SW480 (cell line): ENCODE measurements at places on chromosomes 6 and 20.

GRCh38 chr6:33620856-33621710, at the start of gene ITPR3:
Gene ITPR3, plus strand, starts transcription at chr6:33621322. Its CDS starts 281 bp downstream, at chr6:33621603.
- DNase-seq, result peak; percentile 71

DNA sequence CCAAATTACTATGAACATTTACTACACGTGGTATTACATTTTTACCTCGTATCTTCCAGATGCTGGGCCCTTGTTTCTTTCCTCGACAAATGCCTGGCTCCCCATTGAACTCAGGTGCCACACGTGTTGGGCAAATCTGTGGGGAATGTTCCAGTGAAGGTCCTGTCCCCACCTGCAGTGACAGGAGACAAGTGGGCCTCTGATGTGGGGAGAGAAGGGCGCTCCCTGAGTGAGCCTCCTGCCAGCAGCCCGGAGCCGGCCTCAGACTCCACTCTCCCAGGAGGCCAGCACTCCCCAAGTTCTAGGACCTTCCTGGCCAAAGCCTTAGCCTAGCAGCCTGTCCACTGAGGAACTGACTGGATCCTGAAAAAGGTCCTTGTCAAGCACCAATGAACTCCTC, 21.7 kb upstream of the SCML4 start:
- no peak for DNase-seq

- peak; percentile 83 for DNase-seq
These were observed 692.9 kb downstream of the QKI start for GRCh38 chr6:164107297-164107995.

DNA sequence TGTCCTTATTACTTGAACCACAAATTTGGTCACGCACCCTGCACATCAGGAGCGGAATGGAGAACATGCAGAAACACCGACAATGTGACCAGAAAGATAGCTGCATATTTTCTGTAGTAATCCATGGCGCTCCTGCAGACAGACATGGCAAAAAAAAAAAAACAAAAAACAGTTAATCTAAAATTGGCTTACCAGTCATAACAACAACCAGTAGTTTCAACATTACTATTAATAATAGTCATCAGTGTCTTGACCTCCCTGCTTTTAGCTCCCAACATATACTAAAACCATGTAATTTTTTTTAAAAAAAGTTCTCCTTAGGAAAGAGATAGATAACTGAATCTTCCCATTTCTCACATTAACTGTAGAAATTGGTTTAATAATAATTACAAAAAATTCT, 6.8 kb downstream of the CGA start:
- no peak for DNase-seq

DNA sequence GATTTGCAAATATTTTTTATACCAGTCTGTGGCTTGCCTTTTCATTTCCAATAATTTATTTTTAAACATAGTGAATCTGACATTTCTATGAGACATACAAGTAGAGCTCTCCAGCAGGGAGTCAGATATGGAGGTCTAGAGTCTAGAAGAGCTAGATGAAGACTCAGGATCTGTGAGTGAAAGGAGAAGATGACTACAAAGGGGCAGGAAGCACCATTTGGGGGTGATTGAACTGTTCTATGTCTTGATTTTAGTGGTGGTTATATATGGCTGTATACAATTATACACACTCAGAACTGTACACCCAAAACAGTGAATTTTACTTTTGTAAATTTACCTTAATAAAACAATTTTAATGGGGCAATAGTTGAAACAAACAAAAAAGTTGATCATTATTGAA, 127.9 kb upstream of the BACH2 start:
- DNase-seq, result no peak

- DNase-seq, result no peak
These were observed 46.0 kb downstream of the MAPK14 start for GRCh38 chr6:36073587-36073986.

GRCh38 chr6:132962936-132963868, 148.8 kb downstream of the RPS12 start:
- DNase-seq, result peak; percentile 53
